ENCODE measurements at places on chromosomes 3 and 15.
A peak's percentile ranks its signal among the peaks of the same experiment; 100 is the strongest.

GRCh38 chr15:86392296-86392695, 312.6 kb downstream of the AGBL1 start:
- no peak for DNase-seq

GRCh38 chr3:23994244-23994569, 49.1 kb downstream of the NR1D2 start:
- DNase-seq: no peak

DNA sequence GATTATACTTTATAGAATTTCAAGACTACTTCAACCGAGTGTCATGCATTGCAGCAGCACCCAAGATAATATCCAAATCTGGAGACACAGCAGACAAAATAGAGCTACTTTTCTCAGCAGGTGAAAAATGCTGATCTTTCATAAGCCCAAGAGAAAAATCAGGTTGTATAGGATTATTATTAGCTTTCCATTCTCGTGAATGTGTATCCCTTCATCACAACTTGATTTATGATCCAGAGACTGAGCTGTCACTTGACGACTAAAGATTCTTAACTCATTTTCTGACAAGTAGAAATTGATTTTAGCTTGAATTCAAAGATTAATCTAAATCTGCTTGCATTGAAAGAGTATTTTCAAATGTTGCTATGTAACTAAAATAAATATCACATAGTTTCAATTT, 32.4 kb downstream of the EPHA3 start:
- no peak for DNase-seq

DNA sequence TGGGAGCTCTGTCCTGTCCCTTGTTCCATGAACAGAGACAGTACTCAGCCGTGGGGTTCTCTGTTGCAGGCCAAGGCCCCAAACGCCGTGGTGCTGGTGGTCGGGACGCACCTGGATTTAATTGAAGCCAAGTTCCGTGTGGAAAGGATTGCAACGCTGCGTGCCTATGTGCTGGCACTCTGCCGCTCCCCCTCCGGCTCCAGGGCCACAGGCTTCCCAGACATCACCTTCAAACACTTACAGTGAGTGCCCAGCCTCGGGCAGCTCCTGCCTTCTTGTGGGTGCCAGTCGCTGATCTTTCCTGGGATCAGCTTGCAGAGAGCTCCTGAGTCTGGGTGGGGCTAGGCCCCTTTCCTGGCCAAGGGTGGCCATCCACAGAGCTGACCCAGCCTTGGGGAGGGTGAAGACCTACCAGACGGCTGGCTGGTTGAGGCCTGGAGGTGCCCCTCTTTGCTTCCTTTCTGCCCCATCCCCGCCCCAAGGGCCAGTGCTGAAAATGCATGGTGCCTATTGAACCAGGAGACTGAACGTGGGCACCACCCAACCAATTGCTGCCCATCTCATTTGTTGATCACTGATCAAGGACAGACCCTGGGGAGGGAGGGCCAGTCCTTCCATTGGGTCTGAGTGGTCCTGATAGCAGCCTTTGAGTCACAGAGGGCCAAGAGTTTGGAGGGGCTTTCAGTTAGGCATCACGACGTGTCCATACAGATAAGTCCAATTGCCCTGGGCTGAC, 106.9 kb downstream of the LRRK1 start:
- no peak for DNase-seq

DNA sequence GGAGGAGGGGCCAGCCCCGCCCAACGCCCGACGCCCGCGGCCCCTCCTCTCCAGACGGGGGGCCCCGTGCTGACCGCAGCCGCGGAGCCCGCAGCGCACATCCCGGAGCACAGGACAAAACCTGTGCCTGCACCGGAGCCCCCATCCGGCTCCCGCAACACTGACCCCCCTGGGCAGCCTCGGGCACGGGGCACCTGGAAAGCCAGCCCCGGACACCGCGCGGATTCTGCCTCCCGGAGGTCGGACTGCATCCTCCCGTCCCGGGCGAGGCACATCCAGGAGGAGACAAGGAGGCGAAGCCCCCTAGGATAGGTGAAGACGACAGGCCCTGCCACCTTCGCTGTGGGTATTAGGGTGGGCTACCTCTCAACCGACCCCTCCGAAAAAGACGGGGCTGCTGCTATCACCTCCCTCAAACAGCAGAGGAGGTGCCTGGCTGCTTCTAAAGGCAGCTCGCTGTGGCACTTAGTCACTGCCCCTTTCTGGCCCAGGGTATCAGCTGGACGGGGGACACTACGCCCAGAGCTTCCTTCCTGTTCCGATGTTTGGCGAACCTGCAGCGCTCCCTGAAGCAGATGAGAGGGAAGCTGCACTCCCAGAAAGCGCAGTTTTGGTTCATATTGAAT, 10.6 kb downstream of the XXYLT1 start:
- no peak for DNase-seq

GRCh38 chr3:172553526-172554252, 30.5 kb upstream of the TNFSF10 start:
- DNase-seq: no peak

- DNase-seq: no peak
Observed at GRCh38 chr3:48881652-48882114, 17.0 kb downstream of the SLC25A20 start.

- DNase-seq: peak; percentile 65
Observed at GRCh38 chr3:42012935-42013690, 51.2 kb upstream of the ULK4 start.

GRCh38 chr15:85871545-85871944, 76.8 kb upstream of the KLHL25 start:
- DNase-seq: no peak

GRCh38 chr3:12179441-12179840, 20.7 kb upstream of the TIMP4 start:
- no peak for DNase-seq

- DNase-seq: no peak
Observed at GRCh38 chr15:66508293-66508883, 3.3 kb downstream of the ZWILCH start.

DNA sequence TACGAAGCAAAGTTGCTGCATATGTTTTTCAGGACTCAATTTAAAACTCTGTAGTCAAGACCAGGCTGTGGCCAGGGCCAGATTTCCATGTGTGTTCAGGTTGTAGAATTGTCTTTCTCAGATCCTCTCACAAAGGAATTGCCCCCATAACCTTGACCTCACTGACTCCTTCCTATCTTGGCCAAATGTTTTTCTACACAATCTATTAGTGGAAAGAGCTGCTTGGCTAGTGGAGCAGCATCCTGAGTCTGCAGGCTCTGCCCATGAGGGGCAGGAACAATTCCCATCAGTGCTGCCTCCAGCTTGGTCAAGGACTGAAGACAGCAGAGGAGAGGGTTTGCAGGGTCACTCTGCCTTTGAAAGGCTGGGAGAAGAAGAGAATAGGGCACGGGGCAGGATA, 6.9 kb upstream of the TBC1D21 start:
- no peak for DNase-seq

DNA sequence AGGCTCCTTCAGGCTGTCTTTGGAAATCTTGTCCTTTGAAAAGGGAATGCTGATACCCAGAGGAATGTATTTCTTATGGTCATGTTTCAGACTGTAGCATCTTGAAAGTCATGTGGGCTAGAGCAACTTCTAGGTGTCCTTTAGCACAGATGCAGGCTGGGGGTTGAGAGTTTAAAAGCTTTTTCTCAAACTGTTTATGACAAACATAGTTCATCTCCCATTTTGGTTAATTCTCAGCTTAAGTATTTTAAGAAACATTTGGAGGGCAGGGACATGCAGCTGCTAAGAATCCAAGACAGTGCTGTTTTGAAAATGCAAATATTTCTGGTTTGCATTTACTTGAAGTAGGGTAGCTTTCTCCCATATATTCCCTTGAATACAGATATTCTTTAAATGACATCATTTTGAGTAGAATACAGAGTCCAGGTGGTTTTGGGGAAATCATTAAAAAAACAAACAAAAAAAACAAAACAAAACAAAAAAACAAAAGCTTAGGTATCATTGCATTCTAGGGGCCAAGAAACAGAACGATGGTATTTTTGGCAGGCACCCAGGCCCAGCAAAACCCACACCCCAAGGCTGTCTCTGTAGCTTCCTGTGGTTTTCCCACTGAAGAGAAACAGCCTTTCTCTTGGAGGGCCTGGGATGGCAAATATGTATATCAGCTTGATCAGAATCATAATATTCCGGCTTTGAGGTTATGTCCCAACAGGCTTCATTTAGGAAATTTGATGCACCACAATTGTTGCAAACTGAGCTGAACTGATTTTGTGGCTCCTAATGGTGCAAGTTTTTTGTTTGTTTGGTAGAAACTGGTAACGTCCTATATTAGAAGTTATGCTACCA, 120.0 kb downstream of the ATG7 start:
- peak; percentile 88 for DNase-seq

GRCh38 chr15:99503411-99503810, 62.4 kb upstream of the MEF2A start:
- no peak for DNase-seq

- no peak for DNase-seq
Observed at GRCh38 chr3:180329187-180329586, 272.8 kb upstream of the TTC14 start.

GRCh38 chr15:92733934-92734521, 78.5 kb upstream of the FAM174B start:
- peak; percentile 40 for DNase-seq

DNA sequence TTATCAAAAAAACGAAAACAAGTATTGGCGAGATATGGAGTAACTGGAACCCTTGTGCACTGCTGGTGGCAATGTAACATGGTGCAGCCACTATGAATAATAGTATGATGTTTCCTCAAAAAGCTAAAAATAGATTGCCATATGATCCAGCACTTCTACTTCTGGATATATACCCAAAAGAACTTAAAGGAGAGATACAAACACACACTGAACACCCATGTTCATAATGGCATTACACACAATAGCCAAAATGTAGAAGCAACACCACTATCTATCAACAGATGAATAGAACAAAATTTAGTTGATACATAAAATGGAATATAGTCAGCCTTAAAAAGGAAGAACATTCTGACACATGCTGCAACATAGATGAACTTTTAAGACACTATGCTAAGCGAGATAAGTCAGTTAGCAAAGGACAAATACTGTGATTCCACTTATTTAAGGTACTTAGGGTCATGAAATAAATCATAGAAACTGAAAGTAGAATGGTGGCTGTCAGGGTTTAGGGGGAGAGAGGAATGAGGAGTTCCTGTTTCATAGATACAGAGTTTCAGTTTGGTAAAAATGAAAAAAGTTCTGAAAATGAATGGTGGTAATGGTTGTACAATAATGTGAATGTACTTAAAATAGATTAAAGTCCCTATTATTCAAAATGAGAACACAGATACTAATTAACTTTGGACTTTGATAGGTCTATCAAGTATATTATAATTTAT, 59.4 kb upstream of the IMPG2 start:
- no peak for DNase-seq

DNA sequence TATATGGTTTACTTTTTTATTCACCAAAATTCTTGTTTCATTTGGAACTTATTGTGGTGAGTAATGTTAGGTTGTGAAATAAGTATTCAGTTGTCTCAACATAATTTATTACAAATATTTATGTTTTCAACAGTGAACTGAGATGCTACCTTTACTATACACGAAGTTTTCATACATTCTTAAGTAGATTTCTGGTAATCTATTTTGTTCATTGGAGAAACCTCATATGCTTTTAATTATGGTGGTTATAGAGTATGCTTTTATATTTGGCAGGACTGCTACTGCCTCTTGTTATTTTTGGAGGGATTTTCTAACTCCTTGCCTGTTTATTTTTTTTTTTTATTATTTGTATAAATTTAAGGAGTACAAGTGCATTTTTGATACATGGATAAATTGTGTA, 253.1 kb downstream of the NLGN1 start:
- DNase-seq: no peak

GRCh38 chr3:38723569-38724391, 74.3 kb upstream of the SCN5A start:
- DNase-seq: no peak

DNA sequence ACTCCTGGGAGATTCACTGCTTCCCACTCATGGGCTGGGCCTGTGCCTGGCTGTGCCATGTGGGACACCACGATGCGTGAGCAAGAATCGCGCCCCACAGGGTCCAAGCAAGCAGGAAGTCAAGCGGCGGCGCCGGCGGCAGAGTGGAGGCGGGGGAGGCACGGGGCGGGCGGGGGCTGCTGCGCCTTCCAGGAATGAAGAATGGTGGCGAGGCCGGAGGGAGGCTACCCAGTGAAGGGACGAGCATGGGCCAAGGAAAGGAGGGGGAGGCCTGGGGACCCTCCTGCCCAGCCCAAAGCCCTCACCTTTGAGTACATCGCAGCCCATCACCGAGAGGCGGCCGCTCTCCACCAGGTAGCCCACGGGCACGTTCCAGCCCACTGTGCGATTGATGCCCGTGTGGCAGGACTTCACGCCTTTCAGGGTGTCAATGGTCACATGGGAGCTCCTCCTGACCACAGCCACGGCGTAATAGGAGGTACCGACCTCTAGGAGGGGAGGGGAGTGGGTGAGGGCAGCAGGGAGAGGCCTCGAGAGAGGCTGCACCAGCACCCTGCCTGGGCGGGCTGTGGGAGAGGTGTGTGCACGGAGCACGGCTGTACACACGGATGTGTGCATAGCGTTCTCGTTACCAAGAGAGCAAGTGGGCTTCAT, 5.5 kb downstream of the MELTF start:
- DNase-seq: no peak

DNA sequence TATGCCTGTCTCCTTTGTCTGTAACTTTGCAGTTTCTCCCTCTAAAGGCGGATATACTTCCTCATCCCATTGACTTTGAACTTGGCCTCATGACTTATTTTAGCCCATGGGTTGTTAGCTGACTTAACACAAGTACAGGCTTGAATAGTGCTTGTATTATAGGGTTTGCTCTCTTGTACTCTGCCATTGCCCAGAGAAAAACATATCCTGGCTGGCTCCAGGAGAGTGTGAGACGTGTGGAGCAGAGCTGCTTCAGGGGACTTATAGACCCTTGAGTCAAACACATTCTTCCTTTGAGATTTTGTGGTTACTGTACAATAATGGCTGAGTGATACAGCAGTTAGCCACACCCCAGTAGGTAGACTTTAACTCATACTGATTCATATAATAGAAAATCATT, 124.0 kb downstream of the RAP2B start:
- DNase-seq: no peak

DNA sequence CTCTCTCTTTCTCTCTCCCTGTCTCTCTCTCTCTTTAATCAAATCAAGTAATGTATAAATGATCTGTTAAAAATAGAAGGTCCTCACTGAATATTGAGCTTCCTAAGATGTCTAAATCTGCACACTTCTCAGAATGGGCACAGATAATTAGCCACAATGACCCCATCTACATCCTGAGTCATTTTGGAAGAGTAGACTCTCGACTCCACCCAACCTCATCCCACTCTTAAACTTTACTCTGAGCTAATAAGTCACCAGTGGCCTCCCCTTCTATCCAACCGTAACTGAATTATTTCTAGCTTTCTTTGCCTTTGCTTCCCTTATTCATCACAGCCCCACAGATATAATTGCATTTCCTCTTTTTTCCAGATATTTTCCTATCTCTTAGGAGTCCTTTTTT, 326.5 kb upstream of the ZNF717 start:
- DNase-seq: no peak

- no peak for DNase-seq
Observed at GRCh38 chr15:35159170-35159569, 74.1 kb upstream of the NANOGP8 start.

DNA sequence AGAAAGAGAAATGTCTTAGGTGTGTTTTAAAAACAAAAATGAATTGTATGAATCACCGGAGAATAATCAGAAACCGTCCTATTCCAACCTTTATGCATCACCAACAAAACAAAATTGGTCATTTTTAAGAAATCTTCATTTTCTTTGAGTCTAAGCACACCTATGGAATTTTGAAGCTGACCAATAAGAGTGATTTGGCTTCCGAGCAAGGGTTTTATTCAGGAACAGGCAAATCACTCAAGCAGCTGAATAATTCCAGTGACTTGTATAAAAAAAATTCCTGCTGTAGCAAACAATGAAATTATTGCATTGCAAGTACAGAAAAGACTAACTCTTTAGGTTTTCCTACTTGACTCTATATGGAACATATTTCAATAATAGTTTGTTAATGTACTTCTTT, 83.8 kb upstream of the FNDC3B start:
- DNase-seq: no peak
